CD4-positive, alpha-beta T cell treated with Interleukin-4 for 4 hours (primary cell): ENCODE measurements at places on chromosomes 16 and 17.

GRCh38 chr16:20001856-20002707, 71.6 kb downstream of the GPR139 start:
- no peak for DNase-seq

GRCh38 chr17:27780092-27780827, 20.1 kb downstream of the NOS2 start:
- DNase-seq = no peak

DNA sequence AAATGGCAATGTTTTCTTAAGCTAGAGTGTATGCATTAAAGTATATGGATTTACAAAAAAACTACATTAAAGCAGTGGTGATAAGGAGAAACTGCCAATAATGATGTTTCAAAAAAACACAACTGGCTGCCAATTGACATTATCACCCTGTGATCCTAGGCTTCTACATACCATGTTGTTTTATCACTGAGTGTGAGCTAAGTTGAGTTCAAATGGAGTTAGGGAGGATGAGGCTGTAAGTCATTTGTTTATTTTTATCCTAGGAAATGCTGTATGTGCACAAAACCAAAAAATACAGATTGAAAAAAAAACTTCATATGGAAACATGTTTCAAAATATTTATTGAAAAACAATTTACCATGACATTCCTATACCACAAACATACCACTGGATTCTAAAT, 22.9 kb downstream of the CHCT1 start:
- DNase-seq = no peak

- DNase-seq = peak; percentile 85
Measured at GRCh38 chr17:40283662-40284061, 4.0 kb upstream of the CDC6 start.

GRCh38 chr17:58091024-58091567, 7.9 kb downstream of the DYNLL2 start:
- no peak for DNase-seq

- DNase-seq = no peak
Measured at GRCh38 chr16:84544031-84544773, 39.7 kb upstream of the MEAK7 start.

GRCh38 chr16:56425439-56425832, at the start of gene AMFR:
TSS of gene AMFR (minus strand) at chr16:56425545. CDS start at chr16:56425327, 218 bp downstream.
- peak; percentile 49 for DNase-seq

DNA sequence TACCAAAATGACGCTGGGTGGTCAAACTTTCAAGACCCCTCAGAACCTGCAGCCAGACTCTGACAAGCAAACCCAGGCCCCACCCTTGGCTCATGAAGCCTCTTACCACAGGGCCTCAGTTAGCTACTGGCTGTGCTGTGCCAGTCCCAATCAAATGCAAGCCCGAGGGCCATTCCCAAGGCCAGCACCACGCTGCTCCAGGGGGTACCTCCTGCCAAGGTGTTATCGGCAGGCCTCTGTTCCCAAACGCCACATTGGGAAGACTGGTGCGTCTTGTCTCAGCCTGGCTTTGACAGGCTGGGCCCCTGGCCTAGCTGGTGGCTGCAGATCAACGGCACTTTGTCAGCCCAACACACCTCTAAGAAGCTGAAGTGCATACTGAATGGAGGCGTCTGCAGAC, 35.8 kb upstream of the NOG start:
- DNase-seq = no peak

DNA sequence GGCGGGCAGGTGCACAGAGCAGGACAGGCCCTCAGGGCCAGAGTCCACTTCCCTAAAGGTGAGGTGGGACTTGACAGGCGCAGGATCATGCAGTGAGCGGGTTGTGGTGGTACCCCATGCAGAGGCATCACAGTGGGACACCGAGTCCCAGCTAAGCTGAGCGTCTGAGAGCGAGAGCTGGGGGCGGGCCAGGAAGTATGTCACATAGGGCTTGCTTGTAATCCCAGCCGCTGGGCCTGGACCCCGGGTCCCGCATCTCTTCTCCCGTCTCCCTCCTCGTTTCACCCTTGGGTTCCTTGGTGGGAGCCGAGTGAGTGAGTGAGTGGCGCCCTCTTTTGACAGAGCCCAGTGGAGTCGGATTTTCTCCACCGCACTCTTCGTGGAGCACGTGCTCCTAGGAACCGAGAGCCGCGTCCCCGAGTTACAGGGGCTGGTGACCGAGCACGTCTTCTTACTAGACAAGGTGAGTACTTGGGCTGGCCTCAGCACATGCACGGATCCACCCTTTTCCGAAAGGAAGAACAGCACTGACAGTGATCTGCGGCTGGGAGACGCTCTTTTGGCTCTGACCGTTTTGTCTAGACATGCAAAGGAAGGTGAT, 50.8 kb upstream of the ENDOV start:
- no peak for DNase-seq

- no peak for DNase-seq
Measured at GRCh38 chr16:84105948-84106740, 10.6 kb downstream of the MBTPS1 start.
